ENCODE measurements at places on chromosomes 2 and 18. TPM values are rescaled to one million over a fixed set of nuclear protein-coding genes. Genes with fewer than 3 reads are reported as not detected.
A peak's percentile ranks its signal among the peaks of the same experiment; 100 is the strongest.

DNA sequence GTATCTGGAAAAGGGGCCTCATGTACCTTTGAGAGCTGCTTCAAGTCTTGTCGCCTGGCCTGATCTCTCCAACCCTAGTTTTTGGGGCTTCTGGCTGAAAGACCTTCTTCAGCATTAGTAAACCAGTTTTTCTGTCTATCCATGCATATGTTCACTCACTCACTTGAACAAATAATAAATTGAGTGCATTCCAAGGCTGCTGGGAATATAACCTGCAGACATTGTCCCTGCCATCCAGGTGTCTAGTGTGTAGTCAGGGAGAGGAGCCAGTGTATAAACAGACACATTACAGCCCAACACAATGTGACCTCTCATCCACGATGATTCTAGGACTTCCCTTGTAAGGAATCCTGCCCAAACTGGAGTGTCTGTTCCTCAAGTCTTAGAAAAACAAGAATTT, 262.1 kb downstream of the PRKCE start:
- no peak for DNase-seq

- peak; percentile 41 for DNase-seq
Measured at GRCh38 chr2:60515721-60516226, 37.7 kb downstream of the BCL11A start.

DNA sequence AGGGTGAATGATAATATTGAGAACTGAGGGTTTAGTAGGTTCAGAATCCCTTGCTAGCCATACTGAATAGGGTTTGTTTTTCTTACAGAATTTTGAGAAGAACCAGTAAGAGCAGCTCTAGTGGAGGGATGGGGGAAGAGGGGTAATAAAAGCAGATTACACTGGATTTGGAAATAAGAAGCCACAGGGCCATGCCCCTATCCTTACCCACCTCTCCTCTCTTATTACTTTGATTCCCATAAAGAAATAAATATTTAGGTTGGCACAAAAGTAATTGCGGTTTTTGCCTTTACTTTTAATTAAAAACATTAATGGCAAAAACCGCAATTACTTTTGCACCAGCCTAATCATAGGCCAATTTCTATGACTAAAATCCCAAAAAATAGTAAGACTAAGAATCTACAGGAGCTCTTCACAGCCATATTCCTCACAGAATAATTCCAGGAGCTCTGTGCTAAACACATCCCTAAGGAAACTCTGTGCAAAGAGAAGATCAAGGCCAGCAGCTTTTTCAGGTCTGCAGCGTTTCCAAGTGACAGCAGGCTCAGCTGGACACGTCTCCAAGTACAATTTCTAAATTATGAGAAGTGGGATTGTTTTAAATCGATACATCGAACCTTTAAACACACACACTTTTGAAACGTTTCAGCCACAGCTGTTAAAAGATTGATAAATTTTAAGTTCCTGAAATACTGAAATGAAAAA, 58.4 kb upstream of the RTN4 start:
- DNase-seq, result no peak

GRCh38 chr2:108315444-108315934, 26.8 kb downstream of the SULT1C2 start:
- no peak for DNase-seq

- DNase-seq, result no peak
Measured at GRCh38 chr2:162965191-162965590, 126.6 kb upstream of the KCNH7 start.

GRCh38 chr2:204483608-204484081, 61.6 kb upstream of the PARD3B start:
- no peak for DNase-seq

- no peak for DNase-seq
Measured at GRCh38 chr18:44766450-44766849, 85.8 kb downstream of the SETBP1 start.

The ARHGAP25 gene
- total RNA-seq, result 59.3 TPM

DNA sequence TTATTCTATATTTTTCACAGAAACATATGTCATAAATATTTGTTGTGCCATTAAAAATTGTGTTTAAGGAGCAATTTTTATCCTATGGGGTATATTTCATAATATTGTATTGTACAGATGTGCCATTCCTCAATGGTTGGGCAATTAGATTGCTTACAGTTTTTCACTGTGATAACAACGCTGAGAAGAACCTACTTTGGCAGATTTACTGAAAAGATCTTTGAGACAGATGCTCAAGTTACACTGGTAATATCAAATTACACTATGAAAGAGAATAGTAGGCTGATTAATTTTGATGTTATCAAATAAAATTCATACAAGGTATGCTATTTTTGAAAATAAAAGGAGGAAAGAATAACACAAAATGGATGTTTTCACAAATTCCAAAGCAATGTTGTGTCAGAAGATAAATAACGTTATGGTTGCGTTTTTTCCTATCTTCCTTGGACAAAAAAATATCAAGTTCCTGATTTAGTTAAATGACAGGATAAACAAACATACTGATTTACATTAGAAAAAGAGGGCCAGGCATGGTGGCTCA, 335.1 kb upstream of the ZNF521 start:
- DNase-seq, result no peak

The DNAJC5G gene
- total RNA-seq, result not detected

DNA sequence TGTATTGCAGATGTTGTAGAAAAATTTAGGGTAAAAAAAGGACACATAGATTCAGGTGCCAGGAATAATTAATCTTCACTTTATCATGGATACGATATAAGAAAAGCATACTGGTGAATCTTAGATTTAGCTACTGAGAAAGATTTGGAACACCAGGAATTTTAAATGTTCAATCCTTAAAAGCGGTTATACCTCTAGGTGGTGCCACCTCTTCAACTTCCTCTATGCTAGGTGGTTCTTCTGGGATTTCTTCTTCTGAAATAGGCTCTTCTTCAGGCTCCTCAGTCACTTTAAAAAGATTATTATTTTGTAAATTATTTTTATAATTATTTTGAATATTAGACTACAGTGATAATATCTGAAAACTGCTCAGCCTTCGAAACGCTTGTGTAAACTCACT, 133.1 kb downstream of the TTN start:
- no peak for DNase-seq

DNA sequence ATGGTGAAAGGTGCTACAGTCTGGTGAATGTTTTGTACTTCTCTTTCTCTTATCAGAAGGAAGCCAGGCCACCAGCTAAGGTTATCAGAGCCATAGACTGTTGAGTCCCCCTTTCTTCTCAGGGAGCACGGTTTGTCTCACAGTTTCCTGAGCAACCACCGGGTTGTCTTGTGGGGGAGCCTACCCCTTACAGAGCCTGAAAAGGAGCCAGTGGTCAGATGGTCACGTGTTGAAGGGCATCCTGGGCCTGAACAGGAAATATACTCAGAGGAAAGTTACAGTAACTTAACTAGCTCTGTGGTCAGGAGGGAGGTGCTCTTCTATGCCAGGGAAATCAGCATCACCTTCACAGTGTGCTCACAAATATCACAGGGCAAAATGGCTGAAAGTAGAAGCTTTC, 11.6 kb downstream of the CD28 start:
- peak; percentile 90 for DNase-seq

DNA sequence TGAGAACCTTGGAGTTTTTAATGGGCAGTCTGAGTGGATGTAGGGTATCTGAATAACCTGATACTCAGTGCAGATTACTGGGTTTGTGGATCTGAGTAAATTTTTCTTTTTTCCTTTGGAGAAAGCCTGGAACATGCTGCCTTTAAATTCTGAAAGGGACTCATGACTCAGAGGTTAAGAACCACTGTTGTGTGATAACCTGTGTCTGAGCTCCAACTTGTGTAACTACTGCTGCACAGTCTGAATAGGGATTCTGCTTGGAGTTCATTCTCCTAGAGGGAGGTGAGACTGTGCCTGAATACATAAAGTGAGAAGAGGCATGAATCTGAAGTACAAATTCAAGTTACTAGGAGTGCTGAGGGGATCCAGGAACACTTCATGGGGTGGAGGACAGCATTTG, 36.2 kb downstream of the KDM3A start:
- DNase-seq, result no peak

GRCh38 chr18:62663731-62664336, 51.5 kb upstream of the PHLPP1 start:
- DNase-seq, result no peak

GRCh38 chr2:66897181-66897580, 462.3 kb downstream of the MEIS1 start:
- no peak for DNase-seq

DNA sequence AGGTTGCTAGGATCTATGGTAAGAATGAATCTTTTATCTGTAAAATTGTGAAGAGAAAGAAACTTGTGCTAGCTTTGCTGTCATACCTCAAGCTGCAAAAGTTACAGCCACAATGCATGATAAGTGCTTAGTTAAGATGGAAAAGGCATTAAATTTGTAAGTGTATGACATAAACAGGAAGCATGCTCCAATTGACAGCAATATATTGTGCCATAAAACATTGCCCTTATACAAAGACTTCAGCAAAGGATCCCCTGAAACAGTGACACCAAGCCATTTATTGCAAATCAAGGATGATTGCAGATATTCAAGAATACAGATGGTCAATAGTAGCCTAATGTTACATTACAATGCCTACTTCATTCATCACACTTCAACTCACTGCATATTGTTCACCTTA, 283.1 kb downstream of the CPS1 start:
- DNase-seq, result no peak

The CD302 gene
- total RNA-seq, result 0.74 TPM

GRCh38 chr2:193837111-193837738, 1642.5 kb upstream of the TMEFF2 start:
- no peak for DNase-seq

The RND3 gene
- not detected for total RNA-seq

DNA sequence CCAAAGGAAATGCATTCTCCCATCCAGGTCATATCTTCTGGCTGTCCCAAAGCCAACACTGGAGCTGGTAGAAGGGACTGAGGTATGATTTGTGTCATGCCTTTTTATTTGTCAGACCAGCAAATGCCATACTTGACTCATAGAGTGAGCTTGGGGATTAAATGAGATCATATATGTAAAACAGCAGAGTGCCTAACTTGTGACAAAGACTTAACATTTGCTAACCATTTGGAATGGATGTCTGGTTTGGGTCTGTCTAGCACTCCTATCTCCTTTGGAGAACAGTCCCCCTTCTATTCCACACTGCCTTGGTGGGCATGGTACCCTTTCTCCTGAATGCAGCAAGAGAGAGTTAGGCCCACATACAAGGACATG, 128.5 kb upstream of the LGALSL start:
- DNase-seq, result peak; percentile 22

The PROKR1 gene
- total RNA-seq, result not detected

DNA sequence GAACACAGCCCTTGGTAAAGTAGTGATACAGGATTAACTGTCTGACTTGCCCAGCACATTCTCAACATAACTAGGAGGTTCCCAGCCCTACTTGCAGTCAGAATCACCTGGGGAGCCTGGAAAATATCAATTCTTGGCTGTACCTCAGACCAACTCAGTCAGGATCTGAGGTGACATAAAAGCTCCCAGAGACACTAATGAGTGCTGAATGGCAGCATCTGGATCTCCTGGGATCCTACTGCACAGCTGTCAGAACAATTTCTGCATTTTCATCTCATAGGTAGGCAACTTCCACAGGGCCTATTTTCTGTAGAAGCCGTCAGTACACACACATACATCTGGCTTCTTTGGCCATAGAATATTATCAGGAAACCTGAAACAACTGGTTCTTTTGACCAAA, 138.8 kb downstream of the MYO5B start:
- no peak for DNase-seq

DNA sequence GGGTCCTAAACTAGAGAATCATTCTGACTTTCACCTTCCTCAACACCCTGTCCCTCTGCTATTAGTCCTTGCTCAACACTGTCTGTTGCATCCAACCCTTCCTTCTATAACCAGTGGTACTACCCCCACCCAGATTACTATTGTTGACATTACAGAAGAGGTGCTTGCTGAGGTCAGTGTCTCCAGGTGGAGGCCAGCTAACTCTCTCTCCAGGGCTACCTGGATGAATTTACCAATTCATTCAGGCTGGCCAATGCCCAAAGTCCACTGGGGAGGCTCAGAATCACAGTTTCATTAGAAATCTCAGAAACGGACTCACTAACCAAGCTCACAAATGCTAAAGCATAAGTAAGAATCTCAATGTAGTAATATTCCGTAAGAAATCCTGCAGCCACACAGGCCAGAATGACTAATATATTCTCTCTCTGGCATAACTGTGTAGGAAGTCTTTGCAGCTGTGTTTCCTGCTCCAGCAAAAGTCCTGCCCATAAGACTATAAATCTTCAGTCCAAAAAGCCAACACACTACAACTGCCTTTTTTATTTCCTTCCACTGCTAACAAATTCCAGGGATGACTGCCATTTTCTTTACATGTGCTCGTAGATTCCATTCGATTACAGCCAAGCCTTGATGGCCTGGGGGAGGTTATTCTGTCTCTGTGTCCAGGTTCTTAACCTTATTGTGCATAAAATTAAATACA, 10.0 kb upstream of the TTR start:
- no peak for DNase-seq

- DNase-seq, result no peak
Measured at GRCh38 chr2:163213661-163214081, 375.1 kb upstream of the KCNH7 start.

DNA sequence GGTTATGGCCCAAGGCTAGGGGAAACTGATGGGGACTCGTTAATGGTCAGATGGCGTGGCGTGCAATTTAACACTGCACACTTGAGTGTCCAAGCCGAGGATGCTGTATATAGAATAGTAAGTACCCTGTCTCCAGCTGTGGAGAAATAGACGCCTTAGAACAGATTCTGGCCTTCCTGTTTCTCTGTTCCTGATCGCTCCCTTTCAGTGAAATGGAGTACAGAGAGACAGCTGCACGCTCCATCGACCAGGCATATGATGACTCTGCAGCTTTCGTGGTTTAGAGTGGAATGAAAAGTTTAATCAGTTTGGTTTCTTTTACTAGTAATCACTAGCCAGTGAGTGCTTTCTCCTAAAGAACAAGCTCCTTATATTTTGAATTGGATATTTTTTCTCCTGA, 213.4 kb downstream of the NEDD4L start:
- no peak for DNase-seq

DNA sequence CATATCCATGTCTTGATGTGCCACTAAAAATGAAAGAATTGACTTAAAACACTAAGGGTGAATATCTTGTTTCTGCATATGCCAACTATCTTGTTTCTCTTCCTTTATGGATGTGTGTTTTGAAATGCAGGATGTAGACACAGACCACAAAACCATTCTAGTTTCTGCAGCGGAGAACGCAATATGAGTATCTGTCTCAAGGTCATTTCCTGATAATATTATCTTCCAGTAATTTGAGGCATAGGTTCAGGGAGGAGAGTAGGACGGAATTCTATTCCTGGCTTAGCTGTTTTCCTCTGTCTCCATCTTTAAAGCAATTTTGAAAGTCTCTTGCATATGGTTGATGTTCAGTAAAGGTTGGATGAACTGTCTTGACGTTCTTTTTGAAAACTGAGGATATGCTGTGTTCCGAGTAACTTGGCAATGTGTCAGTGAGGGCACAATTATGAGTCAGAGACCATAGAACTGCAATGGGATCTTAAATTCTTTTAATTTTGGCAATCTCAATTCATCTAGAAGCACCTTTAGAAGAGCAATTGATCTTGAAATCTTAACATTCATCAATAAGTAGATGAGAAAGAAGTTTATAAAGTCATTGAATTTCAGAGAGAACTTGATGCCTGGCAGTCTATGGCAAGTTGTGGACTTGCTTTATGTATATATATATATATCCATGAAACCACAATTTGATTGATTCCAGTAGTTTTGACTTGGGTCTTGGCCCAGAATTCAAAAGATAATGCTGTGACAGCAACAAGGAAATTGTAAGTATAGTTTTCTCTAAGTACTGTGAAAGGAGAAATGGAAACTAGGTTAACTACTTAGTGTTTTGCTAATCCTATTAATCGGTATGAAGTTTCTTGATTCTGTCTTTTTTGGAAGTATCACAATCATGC, 24.8 kb downstream of the RAB27B start:
- no peak for DNase-seq

- DNase-seq, result no peak
Measured at GRCh38 chr2:120673571-120674061, 62.1 kb upstream of the GLI2 start.
